ENCODE measurements at places on chromosomes 2 and 18.

- no peak for DNase-seq
Measured at GRCh38 chr2:15511686-15512085, 49.4 kb downstream of the NBAS start.

DNA sequence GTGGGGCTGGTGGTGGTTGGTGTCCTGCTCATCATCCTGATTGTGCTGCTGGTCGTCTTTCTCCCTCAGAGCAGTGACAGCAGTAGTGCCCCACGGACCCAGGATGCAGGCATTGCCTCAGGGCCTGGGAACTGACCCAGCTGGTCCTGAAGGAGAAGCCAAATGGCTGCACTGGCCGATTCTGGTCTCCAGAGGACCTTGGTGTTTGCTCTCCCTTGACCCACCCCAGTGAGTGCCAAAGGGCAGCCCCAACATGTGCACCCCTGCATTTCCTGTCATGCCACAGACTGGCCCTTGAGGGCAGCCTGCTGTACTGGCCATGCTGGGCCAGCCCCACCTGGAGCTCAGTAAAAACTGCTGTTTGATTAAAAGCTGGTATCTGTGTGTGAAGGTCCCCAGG is 2.5 kb upstream of the RNF181 start:
- DNase-seq: no peak

GRCh38 chr2:204441316-204441715 is 104.0 kb upstream of the PARD3B start:
- DNase-seq: no peak

GRCh38 chr2:166651080-166651675 is 157.1 kb upstream of the SCN7A start:
- DNase-seq: no peak

GRCh38 chr18:45527891-45528290 is 87.4 kb upstream of the SLC14A2 start:
- DNase-seq: no peak

- DNase-seq: no peak
Measured at GRCh38 chr2:84865181-84865783, 15.6 kb downstream of the TRABD2A start.

DNA sequence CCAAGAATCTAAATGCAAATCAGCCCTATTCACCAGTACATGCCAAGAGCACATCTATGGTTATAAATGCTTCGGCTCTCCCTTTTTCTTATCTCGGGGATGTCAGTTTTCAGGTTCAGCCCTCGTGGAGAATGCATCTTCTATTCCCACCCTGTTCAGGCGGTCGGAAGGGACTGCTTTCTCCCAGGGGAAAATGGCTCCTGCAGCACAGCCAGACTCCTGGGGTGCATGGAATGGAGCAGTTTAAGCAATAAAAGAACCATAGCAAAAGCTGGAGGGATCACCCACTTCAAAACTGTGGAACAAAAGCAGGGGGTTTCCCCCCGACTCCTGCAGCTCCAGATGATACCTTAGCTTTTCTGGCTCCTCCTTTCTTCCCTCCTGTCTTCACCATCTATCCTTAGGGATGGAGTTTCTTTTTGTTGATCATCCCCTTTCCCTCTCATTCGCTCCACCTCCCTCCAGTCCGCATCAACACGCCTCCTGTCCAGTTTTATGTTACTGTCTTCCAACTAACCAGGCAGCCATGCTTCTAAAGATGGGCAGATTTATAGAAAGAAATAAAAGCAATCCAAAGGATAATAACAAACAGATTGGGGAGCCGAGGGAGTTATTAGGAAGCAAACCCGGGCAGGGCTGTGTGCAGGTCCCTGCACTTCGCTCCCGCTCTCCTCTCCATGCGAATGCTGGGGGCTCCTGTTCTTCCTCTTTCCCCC is 356.2 kb upstream of the SMIM21 start:
- no peak for DNase-seq

DNA sequence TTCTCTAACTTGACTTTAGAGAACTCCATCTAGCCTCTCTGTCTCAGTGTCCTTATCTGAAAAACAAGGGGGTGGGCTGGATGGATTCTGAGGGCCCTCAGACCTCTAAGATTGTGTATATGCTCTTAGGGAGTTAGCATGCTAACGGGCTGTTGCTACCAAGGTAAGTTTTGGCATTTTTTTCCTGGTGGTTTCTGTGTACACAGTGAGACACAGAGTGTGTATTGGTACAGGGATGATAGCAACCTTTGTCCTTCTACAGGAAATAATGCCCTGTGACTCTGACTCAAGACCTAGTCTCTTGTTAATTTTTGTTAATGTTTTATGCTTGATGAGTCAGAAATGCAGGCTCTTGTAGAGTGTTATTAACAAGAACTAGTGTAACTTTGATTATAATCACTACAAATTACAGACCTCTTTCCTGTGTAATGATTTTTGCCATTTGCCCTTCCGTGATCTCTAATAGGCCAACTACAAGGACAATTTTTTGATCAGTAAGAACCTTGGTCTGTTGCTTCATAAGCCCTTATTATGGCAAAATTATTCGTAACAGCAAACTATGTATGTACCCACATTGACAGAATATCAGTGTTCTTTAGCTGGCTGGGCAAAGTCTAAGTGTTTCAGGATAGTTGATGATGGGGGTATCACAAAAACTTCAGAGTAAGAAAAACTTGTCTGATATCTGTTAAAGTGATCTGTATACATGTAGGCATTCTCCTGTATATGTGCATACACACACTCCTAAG is 89.7 kb downstream of the SPTBN1 start:
- DNase-seq: no peak

GRCh38 chr18:63187791-63188460 is 131.6 kb downstream of the BCL2 start:
- DNase-seq: no peak

DNA sequence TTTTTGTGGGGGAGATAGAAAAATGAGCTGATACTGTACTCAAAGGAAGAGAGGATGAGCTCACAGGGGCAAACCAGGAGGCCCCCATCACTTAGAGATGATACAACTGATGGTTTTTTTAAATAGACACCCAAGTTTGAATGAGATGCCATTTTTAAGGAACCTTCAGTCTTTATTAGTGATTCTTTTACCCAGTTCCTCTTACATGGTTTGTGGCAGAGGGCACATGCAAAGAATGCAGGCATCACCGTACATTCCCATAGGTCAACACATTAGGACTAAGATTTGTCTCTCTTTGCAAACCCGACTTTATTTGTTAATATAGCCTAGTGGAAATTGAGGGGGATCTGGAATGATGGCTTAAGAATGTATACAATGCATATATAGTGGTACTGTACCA is 250.9 kb downstream of the ASXL3 start:
- no peak for DNase-seq

- DNase-seq: no peak
Measured at GRCh38 chr2:233853883-233854240, 473 bp downstream of the HJURP start.

GRCh38 chr2:118244686-118245085 is 156.4 kb downstream of the INSIG2 start:
- no peak for DNase-seq

- DNase-seq: no peak
Measured at GRCh38 chr2:64062840-64063239, 43.6 kb upstream of the VPS54 start.

- no peak for DNase-seq
Measured at GRCh38 chr2:236178890-236179235, 10.7 kb upstream of the GBX2 start.

DNA sequence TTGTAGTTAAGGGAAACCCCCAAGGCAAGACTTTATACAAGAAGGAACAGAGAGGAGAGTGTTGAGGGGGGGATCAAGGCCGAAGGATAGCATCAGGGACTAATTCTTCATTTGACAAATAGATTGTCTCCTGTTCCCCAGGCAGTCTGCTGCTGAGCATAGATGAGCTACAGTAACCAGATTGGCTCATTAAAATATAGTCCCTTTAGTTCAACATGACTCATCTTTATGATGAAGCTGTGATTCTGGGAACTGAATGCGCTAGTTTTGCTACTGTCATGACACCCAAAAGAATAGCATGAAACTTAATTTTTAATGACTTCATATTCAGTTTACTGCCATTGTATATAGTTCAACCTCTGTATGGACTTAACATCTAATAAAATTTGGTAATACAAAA is 35.5 kb downstream of the TMEFF2 start:
- DNase-seq: no peak

DNA sequence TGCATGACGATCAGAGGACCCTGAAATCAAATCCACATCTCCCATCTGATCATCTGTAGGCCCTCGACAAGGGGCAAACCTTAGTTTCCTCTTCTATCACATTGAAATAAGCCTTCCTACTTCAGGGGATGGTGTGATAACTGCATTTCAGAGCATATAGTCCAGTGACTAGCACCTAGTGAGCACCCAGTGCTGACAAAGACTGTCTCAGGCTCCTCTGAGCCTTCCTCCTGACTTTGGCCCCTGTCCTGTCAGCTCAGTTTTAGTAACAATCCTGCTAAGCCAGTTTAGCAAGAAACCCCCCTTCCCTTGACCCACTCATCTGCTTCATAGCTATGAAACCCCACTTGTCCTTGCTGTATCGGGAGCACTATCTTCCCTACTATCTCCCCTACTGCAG is 304.0 kb downstream of the ALK start:
- DNase-seq: no peak

DNA sequence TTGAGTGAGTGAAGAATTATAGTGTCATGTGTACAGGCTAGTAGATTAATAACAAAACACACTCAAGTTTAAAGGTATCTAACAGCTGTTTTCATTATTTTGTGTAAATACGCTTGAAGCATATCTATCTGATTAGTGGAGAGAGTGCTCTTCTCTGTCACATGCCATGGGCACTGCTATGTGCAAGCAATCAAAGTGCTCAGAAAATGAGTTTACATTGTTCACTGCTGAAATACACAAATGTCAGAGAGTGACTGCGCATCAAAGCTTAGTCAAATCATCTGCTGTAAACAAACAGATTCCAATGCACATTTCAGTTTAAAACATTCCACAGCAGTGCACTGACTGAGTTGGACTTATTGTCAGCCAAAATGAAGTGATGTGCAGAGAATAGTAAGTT is 423.4 kb downstream of the ZEB2 start:
- no peak for DNase-seq

GRCh38 chr2:124049136-124049535 is 24.0 kb downstream of the CNTNAP5 start:
- no peak for DNase-seq

GRCh38 chr2:166375195-166375735 is 479 bp downstream of the SCN9A start:
- no peak for DNase-seq

- no peak for DNase-seq
Measured at GRCh38 chr2:106284255-106284654, 90.2 kb upstream of the UXS1 start.

DNA sequence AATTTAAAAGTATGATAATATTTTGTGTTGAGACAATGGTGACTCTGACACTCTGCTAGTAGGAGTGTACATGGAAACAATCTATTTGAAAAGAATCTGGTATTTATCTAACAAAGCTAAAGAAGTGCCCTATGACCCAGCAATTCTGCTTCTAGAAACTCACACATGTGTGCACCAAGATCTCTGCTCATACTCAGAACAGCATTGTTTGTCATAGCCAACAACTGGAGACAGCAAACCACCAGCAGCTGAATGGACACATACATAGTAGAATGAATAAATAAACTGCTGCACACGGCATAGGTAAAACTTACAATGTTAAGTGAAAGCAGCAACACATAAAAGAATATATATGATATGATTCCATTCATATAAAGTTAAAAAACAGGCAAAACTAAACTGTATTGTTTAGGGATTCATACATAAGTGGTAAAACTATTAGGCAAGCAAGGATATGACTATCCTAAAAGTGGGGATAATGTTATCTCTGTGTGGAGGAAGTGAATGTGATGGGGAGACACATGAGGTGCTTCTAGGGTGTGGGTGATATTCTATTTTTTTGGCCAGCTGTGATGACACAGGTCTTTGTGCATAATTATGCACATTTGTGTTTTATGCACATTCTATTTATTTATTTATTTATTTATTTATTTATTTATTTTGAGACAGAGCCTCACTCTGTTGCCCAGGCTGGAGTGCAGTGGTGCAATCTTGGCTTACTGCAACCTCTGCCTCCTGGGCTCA is 71.1 kb downstream of the RFTN2 start:
- DNase-seq: no peak

DNA sequence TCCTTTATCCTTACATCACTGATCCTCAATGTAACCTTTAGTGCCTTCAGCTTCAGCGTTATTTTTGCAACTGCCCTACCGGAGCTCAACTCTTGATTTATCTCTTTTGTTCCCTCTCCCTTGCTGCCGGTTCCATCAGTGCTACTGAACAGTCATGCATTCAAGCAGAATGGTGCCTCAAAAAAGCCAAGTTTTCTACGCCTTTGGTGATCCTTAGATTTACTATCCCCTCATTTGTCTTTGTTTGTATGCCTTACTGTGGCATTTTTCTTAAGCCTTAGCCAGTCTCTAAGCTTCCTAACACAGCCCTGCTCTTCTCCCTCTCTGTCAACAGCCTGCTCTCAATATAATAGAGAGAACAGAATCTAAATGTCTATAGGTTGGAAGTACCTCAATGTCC is 847.7 kb downstream of the CPS1 start:
- DNase-seq: no peak

DNA sequence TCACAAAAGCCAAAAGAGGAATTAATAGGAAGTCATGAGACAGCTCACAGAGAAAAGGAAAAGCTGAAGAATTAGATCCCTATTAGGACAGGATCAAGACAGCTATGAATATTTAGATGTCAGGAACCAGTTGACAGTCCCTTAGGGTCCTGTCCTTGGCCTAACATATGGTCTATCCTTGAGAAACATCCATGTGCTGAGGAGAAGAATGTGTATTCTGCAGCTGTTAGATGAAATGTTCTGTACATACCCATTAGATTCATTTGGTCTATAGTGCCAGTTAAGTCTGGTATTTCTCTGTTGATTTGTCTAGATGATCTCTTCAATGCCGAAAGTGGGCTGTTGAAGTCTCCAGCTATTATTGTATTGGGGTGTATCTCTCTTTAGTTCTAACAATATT is 37.6 kb upstream of the SLC40A1 start:
- no peak for DNase-seq

GRCh38 chr2:27799646-27800010 is 28.1 kb downstream of the MRPL33 start:
- DNase-seq: no peak

DNA sequence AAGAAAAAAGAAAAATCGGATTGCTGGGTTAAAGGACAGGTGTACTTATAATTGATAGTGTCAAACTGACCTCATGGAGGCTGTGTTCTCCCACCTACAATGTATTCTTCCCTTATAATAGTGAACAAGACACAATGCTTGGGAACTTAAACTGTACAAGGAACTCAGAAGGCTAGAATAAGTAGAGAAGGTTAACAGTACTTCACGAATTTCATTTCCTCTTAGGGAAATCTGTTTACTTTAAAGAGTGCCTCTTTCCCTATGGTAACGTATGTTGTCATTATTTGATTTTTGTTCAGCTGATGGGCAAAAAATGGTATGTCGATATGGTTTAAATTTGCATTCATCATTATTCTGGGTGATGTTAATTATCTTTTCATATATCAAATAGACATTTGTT is 9.2 kb upstream of the HK2 start:
- DNase-seq: no peak

DNA sequence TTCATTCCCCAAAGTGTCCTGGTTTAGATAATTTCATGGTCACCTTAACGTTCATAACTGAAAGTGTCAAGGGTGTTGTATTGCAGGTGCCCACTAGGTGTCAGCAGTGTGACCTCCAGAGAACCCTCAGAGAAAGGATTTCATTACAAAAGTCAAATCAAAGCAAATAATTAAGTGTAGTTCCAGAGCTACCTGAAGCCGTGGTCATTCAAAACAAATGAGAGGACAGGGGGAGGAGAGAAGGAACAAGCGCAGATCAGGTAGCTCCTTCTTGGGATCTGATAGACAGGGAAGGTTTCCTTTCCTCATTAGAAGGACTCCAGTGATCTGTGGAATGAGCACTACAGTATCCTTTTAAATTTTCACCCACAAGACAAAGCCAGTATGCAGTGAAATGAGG is at the start of gene SLC9A4:
Gene SLC9A4 (plus strand): TSS at position 207 of the 400 bp plus-strand sequence. CDS start 534 bp downstream, outside the sequence.
- DNase-seq: no peak
